ENCODE measurements at places on chromosomes 3 and 15.

DNA sequence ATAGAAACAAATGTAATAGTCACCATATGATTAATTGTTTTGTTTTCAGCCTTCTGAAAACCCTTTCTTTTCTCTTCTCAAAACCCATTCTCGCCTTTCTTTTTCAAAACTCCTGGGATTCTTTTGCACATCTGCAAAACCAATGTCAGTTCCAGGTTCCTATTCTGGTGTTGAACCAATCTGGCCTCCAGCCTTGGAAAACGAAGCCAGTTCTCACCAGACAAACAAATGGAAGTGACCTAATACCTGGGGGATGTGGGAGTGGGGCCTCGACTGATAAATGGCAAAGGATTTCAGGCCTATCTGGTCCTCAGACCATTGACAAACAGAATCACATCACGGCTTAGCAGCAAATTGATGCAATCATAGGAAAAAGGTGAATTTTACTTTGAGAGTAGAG lies 73.0 kb downstream of the COL8A1 start:
- no peak for DNase-seq

DNA sequence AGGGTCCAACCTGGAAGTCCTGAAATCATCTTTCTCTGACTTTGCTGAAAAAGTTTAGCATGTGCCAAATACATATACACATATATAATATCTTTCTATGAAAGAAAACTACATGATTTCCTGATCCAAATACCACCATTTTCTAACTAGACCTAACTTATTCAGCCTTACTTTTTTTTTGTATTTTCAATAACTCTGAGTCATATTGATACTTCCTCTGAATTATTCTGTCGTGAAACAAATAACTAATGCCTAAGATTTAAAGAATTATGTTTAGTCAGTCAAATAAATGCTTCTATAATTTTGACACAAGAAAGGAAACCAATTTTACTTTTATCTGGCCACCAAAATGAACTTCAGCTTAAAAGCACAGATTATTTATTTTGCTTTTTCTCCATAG lies 760.2 kb upstream of the GBE1 start:
- no peak for DNase-seq

GRCh38 chr3:59927056-59927455 lies 877.2 kb upstream of the CFAP20DC start:
- no peak for DNase-seq

DNA sequence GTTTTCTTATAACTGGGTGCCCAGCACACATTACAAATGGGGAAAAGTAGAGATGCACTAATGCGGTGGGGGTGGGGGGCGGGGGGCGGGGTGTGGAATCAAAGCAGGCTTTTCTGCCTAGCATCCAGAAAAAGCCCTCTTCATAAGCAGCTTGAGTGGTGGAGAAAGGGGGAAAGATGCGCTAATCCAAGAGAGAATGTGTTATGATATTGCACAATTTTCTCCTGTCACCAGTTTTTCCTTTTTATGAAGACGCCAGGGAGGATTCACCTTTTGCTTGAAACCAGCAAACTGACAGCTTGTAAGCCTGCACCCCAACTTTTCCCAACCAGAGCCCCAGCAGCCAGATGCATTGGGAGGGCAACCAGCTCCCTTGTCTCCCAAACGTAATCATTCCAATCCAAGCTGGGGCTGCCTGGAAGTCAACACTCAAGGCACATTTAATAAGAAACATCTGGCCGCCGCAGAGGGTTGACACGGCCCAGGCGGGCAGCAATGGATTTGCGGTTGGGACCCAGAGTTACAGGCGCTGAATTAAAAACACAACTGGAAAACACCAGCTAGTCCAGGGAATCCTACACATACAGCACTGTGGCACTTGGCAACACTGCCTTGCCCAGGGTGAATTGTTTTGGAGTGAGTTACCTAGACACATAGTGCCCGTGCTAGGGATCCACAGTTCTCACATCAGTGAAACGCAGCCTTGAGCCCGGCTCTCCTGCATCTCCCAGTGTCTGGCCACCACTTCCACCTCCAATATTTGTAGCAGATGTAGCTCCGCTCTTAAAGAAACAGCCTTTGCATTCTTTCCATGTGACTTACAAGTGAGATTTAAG lies 218.5 kb upstream of the PRICKLE2 start:
- DNase-seq: no peak

GRCh38 chr3:158882445-158882844 lies 80.6 kb downstream of the MFSD1 start:
- DNase-seq: no peak

- DNase-seq: no peak
Observed at GRCh38 chr3:17233398-17233800, 348.6 kb downstream of the PLCL2 start.

DNA sequence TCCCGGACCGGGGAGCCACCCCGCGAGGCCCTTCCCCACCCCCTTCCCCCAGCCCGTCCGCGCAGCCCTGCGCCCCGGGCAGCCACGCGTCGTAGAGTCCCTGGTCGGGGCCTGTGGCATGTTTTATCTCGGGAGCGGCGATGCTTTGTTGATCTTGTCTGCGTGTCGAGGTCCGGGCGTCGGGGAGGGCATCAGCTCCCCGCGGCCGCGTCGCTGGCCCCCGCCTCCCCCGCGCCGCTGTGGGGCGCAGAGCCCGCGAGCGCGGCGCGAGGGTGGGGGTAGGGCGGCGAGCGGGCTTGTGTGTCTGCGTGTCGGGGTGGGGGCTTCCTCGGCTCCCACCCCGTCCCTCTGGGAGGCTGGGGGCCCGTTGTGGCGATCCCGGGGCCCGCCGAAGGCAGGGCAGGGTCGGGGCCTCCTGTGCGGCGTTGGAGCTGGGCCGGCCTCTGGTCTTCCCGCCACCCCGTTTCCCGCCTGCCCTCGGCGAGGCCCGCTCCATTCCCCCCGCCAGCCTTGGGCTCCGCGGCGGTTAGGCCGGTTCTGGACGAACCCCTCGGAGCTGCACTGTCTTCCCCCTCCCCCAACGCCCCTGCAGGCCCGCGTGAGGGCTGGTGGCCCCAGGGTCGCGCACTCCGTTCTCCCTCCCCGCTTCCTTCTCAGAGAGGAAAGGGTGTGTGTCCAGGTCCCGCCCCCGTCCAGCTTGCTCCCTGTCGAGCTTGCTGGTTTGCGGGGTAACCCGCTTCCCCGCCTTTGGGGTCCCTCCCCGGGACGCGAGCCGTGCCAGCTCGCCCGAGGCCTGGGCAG lies 695 bp downstream of the GMPS start:
- DNase-seq: peak; percentile 34

DNA sequence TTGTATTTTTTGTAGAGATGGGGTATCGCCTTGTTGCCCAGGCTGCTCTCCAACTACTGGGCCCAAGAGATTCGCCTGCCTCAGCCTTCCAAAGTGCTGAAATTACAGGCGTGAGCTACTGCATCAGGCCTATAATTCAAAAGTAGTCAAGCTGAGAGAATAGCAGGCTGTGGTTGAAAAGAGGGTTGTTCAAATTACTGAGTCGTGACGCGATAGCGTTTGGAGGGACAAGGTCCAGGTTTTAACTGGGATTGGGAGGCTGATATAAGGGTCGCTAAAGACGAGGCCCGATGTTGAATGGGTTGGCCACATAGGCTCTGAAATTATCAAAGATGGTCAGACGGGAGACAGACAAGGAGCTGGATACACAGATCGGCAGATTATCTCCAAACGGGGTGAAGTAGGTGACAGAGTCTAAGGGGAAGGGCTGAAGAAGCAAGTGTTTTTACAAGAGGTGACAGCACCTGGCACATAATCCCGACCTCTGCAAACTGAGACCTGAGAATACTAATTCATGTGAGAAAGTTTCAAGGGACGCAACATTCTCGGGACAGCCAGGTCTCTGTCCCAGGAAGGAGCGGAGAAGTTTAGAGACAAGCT lies 759 bp upstream of the ARID3B start:
- no peak for DNase-seq

DNA sequence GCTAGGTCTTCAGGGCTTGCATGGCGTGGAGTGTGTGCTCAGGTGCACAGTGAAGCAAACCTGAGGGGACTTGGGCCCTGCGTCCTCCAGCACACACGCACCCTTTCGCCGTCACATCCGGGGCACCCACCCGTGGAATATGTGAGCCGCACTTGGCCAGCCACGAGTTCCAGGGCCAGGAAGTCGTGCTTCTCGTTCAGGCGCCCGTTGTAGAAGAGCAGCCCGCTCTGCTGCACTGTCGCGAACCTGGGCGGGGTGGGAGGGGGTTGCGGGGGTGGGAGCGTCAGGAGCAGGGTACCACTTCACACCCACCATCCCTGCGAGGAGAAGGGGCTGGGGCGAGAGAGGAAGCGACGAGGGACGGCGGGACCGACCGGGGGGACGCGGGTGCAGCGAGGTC lies 7.1 kb downstream of the CELSR3 start:
- no peak for DNase-seq

- no peak for DNase-seq
Observed at GRCh38 chr3:66642019-66642418, 141.2 kb upstream of the LRIG1 start.

DNA sequence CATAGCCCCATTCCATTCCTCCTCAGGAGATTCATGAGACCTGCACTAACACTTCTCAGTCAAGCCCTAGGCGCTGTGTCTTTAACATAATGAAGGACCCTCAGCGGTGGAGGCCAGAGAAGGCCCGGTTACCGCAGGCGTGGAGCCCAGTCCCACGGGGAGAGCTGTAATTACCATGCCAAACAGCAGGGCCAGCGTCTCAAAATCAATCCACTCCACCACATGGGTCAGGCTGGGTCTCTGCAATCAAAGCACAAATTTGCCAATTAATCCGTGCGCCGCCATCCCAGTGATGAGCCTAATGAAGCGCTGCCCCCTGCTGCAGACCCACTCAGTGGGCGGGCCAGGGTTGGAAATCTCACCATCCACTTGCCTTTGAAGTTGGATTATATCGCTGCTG lies 109.7 kb downstream of the OCA2 start:
- DNase-seq: no peak

Measured in omental fat pad (tissue), 4 donors.